ENCODE measurements at places on chromosomes 13 and 19. TPM values are rescaled to one million over a fixed set of nuclear protein-coding genes. Genes with fewer than 3 reads are reported as not detected.

Gene KCNN4
- total RNA-seq: 72.3 TPM

- no peak for DNase-seq
Measured at GRCh38 chr13:71546881-71547280, 320.1 kb downstream of the DACH1 start.

DNA sequence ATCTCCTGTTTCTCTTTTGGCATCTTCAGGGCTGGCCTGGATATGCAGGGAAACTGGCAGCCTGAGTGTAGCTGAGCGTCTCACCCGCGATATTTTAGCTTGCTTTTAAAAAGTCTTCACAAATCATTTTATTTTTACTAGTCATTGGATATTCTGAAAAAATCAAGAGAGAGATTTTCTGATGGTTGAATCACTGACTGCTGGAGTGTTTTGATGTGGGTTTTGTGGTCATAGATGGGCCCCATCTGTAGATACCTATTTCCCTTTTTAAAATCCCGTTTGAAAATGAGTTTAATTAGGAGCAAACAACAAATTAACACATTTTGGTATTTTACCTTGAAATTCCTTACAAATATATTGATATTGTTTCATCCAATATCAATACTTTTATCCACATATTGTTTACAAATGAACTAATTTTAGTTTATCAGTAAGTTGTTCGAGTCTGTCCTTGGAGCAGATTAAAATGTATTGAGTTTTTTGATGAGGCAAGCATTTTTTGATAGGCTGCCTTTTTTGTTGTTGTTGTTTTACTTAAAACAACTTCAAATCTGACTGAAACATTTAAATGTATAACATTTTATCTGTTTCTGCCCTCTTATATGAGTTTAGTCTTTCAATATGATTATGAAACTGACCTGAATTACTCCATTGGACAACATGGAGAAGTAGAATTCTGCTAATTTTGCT is 21.5 kb upstream of the OXGR1 start:
- no peak for DNase-seq

GRCh38 chr19:56538761-56539263 is at the start of gene ZFP28:
Gene ZFP28 (plus strand): TSS chr19:56538948. CDS start chr19:56539019, 71 bp downstream.
- no peak for DNase-seq

GRCh38 chr19:15101479-15102082 is 5.6 kb upstream of the SYDE1 start:
- peak; percentile 63 for DNase-seq

DNA sequence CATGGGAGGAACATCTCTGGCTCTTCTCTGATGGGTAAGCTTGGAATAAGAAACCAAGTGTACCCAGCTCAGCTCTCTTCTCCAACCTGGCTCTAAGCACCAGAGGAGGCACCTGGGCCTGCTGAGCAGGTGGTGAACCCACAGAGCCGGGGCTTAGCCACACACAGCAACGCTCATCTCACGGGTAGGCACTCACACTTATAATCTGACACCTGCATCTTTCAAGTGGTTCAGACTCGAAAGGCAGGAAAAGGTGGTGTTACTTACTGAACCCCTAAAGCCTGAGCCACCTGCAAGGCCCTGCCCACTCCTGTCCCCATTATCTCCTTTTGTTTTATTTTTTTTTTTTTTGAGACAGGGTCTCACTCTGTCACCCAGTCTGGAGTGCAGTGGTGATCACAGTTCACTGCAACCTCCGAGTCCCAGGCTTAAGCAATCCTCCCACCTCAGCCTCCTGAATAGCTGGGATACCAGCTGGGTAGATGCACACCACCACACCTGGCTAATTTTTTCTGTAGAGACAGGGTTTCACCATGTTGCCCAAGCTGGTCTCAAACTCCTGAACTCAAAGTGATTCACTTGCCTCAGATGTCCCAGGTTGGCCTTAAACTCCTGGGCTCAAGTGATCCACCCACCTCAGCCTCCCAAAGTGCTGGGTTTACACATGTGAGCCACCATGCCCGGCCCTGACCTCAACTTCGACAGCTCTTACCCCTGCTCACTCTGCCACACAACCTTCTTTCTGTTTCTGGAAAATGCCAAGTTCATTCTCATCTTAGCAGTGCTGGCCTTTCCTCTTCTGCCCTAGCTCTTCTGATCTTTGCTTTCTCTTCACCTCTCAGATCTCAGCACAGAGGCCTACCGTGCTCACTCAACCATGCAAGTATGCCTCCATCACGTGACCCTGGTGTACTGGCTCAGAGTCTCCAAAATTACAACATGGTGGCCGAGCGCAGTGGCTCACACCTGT is 9.7 kb downstream of the FBXL12 start:
- no peak for DNase-seq

- DNase-seq: no peak
Measured at GRCh38 chr19:54708781-54709180, 15.5 kb upstream of the KIR3DL3 start.

DNA sequence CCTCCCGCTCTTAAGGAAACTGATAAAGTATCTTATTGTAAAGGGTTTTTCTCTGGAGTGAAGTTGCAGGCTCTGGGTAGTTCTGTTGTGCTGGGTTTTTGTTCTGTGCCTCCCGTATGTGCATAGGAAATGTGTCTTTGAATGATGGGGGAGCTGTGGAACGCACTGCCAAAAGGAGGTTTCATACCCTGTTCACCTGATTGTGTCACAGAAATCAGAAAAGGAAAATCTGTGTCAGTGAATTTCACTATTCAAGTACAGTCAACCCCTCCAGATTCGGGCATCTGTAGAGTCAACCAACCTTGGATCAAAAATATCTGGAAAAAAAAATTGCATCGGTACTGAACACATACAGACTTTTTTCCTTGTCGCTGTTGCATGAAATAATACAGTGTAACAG is 127.8 kb downstream of the MRPL57 start:
- no peak for DNase-seq

Gene CCL25
- total RNA-seq: not detected

- no peak for DNase-seq
Measured at GRCh38 chr19:5145521-5146511, 176.9 kb downstream of the KDM4B start.

DNA sequence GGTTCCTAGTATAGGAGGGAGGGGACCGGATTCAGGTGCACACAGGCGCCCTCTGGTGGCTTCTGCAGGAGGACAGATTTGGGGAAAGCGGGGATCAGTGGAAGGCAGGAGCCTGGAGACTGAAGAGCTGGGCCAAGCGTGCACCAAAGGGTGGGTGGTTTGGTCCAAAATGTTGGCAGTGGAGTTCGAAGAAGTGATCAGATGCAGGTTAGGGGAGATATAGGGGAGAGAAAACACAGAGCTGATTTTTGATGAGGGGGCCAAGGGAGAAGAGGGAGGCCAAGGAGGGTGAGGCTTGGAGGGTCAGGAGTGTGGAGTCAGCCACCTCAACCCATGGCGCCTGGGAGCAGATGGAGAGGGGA is 6.8 kb upstream of the CARM1 start:
- peak; percentile 85 for DNase-seq

DNA sequence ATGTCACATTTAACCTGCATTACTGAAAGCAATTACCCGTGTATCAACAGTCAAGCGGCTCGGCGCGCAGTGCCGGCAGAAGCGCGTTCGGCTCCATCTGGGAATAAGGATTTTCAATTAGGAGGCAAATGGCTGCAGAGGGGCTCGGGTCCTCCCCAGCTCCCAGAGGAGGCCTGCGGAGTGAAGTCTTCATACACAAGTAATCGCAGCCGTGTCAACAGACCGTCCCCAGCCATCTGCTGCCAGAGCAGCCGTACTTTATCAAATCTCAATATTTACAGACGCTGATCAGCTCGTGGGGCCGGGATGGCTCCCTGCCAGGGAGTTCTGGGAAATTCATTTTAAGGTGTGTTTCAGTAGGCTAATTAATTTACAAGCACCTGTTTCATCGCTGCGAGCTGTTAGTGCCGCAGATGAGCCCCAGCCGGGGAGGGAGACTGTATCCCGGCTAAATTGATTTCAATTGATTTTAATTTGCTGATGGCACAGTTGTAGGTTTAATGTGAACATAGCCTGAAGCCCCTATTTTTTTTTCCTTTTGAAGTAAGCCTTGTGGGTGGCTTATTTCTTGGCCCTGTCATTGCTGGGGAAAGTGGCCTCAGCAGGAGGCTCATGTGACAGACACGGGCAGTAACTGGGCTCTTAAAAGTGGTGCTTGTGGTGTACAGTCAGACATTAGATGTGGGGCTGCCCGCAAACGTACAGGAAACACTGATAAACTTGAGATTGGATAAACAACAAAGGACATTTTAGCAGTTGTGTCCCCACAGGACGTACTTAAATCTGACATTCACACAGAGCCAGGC is 252.7 kb downstream of the TEX29 start:
- no peak for DNase-seq

- DNase-seq: no peak
Measured at GRCh38 chr19:55227241-55228014, 1.1 kb downstream of the TMEM86B start.

DNA sequence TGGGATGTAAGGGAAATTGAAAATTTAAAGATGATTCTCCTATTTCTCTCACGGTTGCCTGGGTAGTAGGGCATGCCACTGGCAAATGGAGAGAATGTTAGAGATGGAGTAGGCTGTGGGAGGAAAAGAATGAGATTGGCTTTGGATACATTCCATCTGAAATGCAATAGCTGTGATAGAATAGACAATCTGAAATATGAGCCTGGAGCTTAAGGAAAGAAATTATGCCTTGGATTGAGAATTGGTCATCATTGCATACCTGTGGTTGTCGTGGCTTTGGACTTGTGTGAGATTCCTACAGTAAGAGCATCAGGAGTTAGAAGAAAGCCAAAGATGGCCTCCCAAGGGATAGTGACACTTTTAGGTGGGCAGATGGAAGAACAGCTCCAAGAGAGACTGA is 305.1 kb upstream of the SLC10A2 start:
- DNase-seq: no peak

Gene UBAC2
- total RNA-seq: 53.8 TPM

Gene ZNF442
- 0.75 TPM for total RNA-seq

- no peak for DNase-seq
Measured at GRCh38 chr19:37519890-37520289, 13.2 kb downstream of the ZNF793 start.
